ENCODE measurements at places on chromosomes 11 and 22. TPM values are rescaled to one million over a fixed set of nuclear protein-coding genes. Genes with fewer than 3 reads are reported as not detected.

DNA sequence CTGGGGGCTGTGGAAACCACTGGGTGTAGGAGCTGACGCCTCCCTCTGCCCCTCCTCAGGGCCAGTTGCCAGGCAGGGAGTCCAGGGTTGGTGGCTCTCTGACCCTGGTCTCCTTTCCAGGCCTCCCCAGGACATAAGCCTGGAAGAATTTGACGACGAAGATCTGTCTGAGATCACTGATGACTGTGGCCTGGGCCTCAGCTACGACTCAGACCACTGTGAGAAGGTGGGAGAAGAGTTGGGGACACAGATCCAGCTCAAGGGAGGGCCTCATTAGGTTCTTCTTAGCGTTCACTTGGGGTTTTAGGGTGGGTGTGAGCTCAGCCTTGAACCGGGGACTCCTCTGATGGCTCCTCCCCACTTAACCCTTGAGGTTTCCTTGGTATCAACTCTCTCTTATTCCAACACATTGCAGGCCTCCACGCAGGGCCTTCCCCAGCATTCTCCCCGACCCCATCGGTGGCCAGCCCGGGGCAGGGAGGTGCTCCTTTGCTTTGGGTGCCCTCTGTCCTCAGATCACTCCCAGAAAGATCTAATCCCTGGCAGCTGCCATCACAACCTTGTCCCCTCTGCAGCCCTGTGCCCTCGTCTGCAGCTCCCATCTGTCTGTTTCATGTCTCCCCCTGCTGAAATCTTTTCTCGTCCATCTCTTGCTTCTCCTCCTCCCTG, 1.2 kb downstream of the MAPK8IP2 start:
- DNase-seq: no peak
- H3K4me3 ChIP-seq: no peak overlapping the region
- H3K27ac ChIP-seq: no peak overlapping the region
- H3K4me1 ChIP-seq: no peaks in the 10 kb centered on the region
- no peaks in the 10 kb centered on the region for H3K36me3 ChIP-seq

GRCh38 chr22:19630614-19631013, 83.7 kb upstream of the SEPTIN5 start:
- no peaks in the 10 kb centered on the region for H3K36me3 ChIP-seq
- no peaks in the 10 kb centered on the region for H3K27me3 ChIP-seq
- DNase-seq: no peak
- no peak overlapping the region for H3K27ac ChIP-seq
- H3K4me3 ChIP-seq: no peak overlapping the region
- peaks cover 7% of the 10 kb centered on the region for H3K4me1 ChIP-seq

DNA sequence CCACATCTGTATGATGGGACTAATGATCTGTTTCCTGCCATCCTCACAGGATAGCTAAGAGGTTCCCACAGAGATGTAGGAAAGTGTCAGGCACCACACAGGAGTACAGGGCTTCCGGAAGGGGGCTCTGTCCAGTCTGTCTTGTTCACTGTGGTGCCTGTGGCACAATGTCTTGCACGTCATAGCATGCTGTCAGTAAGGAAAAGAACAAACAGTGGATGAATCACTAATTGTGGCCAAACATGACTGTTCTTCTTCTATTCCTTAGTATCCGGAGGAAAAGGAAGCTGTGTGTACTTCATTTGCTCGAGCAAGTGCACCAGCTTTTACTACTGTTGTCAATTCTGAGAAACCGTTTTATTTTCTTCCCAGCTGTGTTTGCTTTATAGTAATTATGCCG, 73.4 kb upstream of the YWHAH start:
- DNase-seq: no peak
- no peak overlapping the region for H3K4me3 ChIP-seq
- no peak overlapping the region for H3K27ac ChIP-seq
- peaks cover 13% of the 10 kb centered on the region for H3K36me3 ChIP-seq
- no peaks in the 10 kb centered on the region for H3K27me3 ChIP-seq

DNA sequence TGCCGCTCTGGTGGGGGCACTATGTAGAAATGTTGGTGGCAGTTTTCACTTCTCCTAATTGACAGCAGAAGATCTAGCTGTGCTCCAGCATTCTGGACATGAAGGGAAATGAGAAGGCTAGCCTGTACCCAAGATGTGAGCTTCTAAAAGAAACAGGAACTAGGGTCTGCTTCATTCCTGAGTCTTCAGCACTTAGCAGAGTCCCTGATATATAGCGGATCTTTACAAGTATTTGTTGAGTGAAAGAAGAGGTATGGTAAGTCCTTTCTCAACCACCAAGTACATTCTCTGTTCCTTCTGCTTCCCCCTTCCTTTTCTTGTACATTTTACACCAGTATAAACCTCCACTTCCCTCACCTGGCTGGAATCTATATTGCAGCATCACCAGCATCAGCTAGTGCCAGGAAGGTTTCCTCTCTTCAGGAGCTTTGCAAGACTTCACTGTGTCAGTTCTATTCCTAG, 408.3 kb upstream of the CADM1 start:
- H3K27me3 ChIP-seq: no peaks in the 10 kb centered on the region
- no peak for DNase-seq
- no peak overlapping the region for H3K4me3 ChIP-seq
- no peaks in the 10 kb centered on the region for H3K36me3 ChIP-seq
- H3K4me1 ChIP-seq: no peaks in the 10 kb centered on the region
- H3K27ac ChIP-seq: no peak overlapping the region

DNA sequence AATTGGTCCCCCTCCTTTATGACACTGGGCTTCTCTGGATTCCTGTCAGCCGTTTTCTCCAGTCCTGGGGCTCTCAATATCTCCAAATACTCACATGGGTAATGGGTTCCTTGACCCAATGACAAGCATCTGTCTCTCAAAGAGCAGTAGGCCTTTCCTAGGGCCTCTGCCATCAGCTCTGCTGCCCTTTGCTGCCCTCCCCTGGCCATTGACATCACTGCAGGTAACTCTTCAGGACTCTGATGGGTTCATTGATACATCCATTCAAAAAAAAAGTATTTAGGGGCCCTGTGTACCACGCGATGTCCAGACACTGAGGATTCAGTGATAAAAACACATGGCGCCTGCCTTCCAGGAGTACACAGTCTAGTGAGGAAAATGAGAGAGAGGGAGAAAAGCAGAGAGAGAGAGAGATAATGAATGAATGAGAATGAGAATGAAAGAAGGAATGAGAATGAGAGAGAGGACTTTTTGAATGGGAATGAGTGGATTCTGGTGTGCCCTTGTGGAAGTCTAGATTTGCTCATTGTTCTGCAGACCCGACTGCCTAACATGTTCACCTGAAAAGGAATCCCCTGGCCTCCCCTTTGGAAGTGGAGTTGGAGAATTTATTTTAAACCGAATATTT, 42.6 kb upstream of the OLFML1 start:
- no peaks in the 10 kb centered on the region for H3K4me1 ChIP-seq
- H3K4me3 ChIP-seq: no peak overlapping the region
- no peak overlapping the region for H3K27ac ChIP-seq
- no peaks in the 10 kb centered on the region for H3K36me3 ChIP-seq
- no peaks in the 10 kb centered on the region for H3K27me3 ChIP-seq

DNA sequence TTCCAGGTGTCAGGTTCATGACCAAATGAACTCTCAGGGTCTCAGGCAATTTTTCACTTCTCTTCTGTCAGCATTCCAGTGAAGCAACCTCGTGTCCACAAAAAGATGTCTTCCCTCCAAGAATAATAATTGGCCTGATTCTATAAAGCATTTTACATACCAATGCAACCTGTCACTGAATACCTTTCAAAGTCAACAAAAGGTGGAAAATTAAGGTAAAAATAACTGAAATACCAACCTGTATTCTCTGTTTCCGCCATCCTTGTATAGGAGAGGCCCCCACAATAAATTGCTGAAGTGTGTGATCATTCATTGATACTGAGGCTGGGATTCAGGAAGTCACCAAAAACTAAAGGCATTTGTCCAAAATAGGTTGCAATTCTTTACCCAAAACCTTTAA, 77.4 kb upstream of the TMEM45B start:
- no peak for DNase-seq
- no peaks in the 10 kb centered on the region for H3K36me3 ChIP-seq
- H3K4me3 ChIP-seq: no peak overlapping the region
- H3K4me1 ChIP-seq: no peaks in the 10 kb centered on the region
- no peak overlapping the region for H3K27ac ChIP-seq

DNA sequence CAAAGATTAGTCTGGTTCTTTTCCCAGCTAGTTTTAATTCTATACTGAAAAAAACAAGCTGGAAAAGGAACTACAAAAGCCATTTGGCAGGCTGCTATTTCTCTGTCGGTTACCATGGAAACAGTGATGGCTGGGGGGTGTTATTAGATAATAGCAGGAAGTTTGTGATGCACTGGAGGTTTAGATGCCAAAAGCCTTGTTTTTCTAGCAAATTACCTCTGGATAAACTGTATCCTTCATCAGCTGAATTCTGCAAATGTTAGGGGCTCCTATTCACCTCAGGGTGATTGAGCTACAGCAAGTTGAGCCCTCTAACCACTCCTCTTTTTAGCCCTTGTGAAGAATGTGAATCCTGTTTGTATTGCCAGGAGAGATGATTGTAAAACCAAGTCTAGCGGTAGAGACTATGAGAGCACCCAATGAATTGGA, 25.2 kb downstream of the ALKBH3 start:
- peaks cover 9% of the 10 kb centered on the region for H3K36me3 ChIP-seq
- no peak overlapping the region for H3K27ac ChIP-seq
- H3K27me3 ChIP-seq: no peaks in the 10 kb centered on the region
- H3K4me1 ChIP-seq: no peaks in the 10 kb centered on the region
- no peak for DNase-seq
- H3K4me3 ChIP-seq: no peak overlapping the region

- no peak for DNase-seq
- no peaks in the 10 kb centered on the region for H3K36me3 ChIP-seq
- no peak overlapping the region for H3K27ac ChIP-seq
- H3K4me3 ChIP-seq: no peak overlapping the region
Measured at GRCh38 chr11:75547617-75548058, 14.4 kb upstream of the SERPINH1 start.

DNA sequence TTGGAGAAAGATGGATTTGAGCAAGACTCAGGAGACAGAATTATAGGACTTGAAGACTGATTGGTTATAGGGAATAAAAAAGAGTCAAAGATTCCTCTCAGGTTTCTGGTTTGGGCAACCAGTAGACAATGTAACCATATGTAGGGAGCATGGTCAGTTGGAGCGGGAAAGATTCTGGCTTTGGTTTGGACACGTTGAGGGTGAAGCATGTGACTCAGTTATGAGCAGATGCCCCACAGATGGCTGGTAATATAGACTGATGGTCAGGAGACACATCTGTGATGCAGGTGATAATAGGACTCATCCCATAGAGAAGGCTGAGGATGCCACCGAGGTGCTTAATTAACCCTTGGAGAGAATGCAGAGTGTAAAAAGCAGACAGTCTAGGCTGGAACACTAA, 132.1 kb downstream of the CD44 start:
- no peaks in the 10 kb centered on the region for H3K36me3 ChIP-seq
- DNase-seq: no peak
- H3K4me3 ChIP-seq: no peak overlapping the region
- H3K27me3 ChIP-seq: no peaks in the 10 kb centered on the region
- H3K4me1 ChIP-seq: peaks cover 14% of the 10 kb centered on the region
- no peak overlapping the region for H3K27ac ChIP-seq

YPEL1 gene
- 3.6 TPM for total RNA-seq

SERPING1 gene
- not detected for total RNA-seq

DEPDC5 gene
- 43.3 TPM for total RNA-seq

RAPSN gene
- total RNA-seq: 1.7 TPM

BEST1 gene
- not detected for total RNA-seq

CCDC85B gene
- total RNA-seq: 23.6 TPM
